ENCODE measurements at places on chromosomes 3 and 15. TPM values are rescaled to one million over a fixed set of nuclear protein-coding genes. Genes with fewer than 3 reads are reported as not detected.

PLSCR2 gene
- total RNA-seq, result 0.43 TPM

CPNE4 gene
- not detected for total RNA-seq

VGLL4 gene
- 50.3 TPM for total RNA-seq

TIMP4 gene
- 19.2 TPM for total RNA-seq

WNT5A gene
- total RNA-seq, result 2.2 TPM

PARP15 gene
- 2.5 TPM for total RNA-seq

SCG5 gene
- 21.2 TPM for total RNA-seq

UBAP1L gene
- 3.7 TPM for total RNA-seq

SHQ1 gene
- total RNA-seq, result 15.2 TPM

FSTL1 gene
- 548 TPM for total RNA-seq

C3orf49 gene
- total RNA-seq, result not detected

AGBL1 gene
- not detected for total RNA-seq

SLC25A20 gene
- 10.8 TPM for total RNA-seq

SLC22A13 gene
- 0.48 TPM for total RNA-seq

GPR87 gene
- not detected for total RNA-seq

GLDN gene
- 10.1 TPM for total RNA-seq

RPSA gene
- 783 TPM for total RNA-seq

ZNF502 gene
- total RNA-seq, result 5.8 TPM

GOLGA8T gene
- not detected for total RNA-seq

CSPG4 gene
- total RNA-seq, result 134 TPM

POC1A gene
- 1.9 TPM for total RNA-seq

WDR93 gene
- not detected for total RNA-seq

ESYT3 gene
- total RNA-seq, result 0.37 TPM

DUOX2 gene
- 0.57 TPM for total RNA-seq

FAH gene
- total RNA-seq, result 22.4 TPM

FBXW12 gene
- not detected for total RNA-seq

BLM gene
- 1.00 TPM for total RNA-seq

CORO2B gene
- 7.2 TPM for total RNA-seq

IQCF5 gene
- not detected for total RNA-seq
